ENCODE measurements at places on chromosomes 13 and 19.

GRCh38 chr13:73732350-73732749 lies 401.9 kb downstream of the KLF12 start:
- no peak for DNase-seq

GRCh38 chr19:19211499-19212420 lies at the start of gene NCAN:
NCAN (plus strand) TSS chr19:19211958; CDS start chr19:19216954, 4,996 bp downstream.
- DNase-seq = no peak

GRCh38 chr13:114055766-114056165 lies 76.7 kb downstream of the RASA3 start:
- DNase-seq = no peak

- no peak for DNase-seq
These were observed 11.3 kb downstream of the ATP7B start for GRCh38 chr13:51999921-52000320.

DNA sequence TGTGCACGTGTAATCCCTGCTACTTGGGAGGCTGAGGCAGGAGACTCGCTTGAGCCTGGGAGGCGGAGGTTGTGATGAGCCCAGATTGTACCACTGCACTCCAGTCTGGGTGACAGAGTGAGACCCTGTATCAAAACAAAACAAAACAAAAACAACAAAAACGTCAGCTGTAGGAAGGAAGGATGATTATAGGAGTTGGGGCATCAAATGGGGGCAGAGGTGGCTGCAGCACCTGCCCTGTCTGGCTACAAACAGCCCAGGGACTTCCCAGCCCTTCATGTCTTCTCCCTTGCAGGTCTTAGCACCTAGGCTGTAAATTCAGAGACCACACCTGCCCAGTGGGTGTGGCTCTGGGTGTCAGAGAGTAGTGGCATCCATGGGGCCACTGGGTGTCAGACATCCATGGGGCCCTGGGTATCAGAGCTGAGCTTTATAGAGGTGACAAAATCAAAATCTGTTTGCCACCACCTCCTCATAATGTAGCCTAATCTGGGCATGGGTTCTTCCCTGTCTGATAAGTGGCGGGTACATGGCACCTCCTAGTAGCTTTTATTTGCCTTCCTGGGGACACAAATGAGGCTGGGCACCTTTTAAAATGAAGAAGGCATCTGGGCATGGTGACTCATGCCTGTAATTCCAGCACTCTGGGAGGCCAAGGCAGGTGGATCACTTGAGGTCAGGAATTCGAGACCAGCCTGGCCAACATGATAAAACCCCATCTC lies 4.7 kb upstream of the B3GNT3 start:
- DNase-seq = no peak

DNA sequence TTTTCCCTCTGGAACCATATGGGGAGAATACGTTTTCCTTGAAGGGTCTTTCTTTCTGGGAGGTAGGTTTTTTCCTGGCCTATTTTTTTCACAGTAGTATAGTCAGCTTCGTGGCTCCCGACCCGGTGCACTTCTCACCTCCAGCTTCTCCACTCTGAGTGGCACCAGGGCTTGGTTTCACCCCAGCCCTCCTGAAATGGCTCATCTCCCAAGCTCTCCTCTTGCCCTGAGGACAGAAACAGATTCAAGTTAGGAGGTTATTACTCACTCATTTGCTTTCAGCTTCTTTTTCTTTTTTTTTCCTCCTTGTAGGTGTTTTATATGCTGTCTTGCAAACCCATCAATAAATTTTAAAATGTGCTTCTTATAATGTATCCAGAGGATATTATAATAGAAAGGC lies 199.3 kb downstream of the RFC3 start:
- no peak for DNase-seq

DNA sequence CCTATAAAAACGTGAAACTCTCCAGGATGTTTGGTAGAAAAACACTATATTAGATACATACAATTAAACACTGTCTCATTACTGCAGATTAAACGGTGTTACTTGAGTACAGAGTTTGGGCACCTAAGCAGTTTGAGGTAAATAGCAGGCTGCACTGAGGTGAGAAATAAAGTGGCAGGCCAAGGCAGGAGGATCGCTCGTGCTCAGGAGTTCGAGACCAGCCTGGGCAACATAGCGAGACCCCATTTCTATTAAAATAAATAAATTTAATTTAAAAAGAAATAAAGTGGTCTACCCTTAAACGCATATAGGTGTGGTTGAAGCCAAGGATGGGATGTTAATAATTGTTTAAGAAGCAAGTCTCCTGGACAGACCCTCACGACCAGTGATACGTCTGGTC lies 1.2 kb downstream of the PSPC1 start:
- no peak for DNase-seq

DNA sequence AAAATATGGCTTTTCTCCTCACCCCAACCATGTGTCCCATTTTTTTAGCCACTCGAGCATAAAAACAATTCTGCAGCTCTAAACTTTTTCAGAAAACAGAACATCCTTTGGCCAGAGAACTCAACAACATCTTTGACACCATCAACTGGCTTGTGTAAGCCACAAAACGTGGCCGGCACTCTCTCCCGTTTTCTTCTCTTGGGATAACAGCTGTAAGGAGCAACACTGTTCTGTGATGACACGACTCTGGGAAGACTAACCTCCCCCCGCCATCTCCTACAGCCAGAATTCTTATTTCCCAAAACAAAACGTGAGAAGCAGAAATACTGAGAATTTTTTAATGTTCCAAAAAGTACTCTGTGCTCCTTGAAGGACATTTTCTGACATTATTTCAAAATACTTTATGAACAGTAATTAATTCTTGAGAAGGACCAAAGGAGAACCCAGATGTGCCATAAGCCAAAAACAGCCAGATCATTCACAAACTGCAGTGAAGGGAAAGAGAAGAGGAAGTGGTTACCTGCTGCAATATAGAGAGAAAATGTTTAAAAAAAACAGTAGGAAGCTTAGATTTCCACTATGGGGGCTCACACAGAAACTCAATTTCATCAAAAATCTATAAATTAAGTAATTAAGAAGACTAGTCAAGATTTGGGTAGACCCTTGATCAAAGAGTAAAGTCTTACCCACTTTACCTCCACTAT lies 25.8 kb downstream of the COL4A1 start:
- DNase-seq = no peak

DNA sequence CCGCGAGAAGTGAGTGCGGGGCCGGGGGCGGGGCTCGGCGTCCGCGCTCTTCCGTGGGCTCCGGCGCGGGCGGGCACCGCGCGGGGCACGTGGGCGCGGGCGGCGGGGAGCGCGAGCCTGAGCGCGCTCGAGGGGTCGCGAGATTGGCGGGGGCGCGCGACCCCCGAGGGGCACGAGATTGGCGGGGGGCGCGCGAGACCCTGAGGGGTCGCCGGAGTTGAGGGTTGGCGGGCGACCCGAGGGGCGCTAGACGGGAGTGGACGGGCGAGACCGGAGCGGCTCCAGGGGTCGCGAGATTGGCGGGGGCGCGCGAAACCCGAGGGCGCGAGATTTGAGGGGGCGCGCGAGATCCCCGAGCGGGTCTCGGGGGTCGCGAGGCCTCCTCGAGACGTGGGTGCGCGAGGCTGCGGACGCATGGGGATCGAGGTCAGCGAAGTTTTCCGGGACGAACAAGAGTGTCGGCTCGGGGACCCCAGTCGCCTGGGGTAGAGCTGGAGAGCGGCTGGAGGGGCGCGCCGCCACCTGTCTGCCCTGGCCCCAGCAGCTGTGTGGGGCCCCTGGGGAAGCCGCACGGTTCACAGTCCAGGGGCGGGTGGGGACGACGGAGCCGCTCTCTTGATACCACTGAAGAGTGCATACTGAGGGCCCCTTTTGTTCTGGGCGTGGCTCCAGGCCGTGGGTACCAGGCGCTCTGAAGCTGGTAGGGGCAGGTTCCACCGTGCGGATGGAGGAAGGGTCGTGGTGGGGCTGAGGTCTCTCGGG lies 682 bp downstream of the SSBP4 start:
- DNase-seq = peak; percentile 66

- DNase-seq = peak; percentile 54
These were observed 150.9 kb downstream of the PDS5B start for GRCh38 chr13:32737111-32737571.

GRCh38 chr19:24046550-24046949 lies 40.4 kb upstream of the ZNF254 start:
- no peak for DNase-seq

- no peak for DNase-seq
These were observed 128.6 kb downstream of the DLEU7 start for GRCh38 chr13:50714891-50715290.

- no peak for DNase-seq
These were observed 27.6 kb downstream of the AP2S1 start for GRCh38 chr19:46823049-46823448.

GRCh38 chr13:112453207-112453829 lies 77.2 kb downstream of the SPACA7 start:
- DNase-seq = no peak

- no peak for DNase-seq
These were observed 244.4 kb downstream of the DLEU7 start for GRCh38 chr13:50599046-50599445.

GRCh38 chr19:57719424-57719823 lies 8.0 kb downstream of the ZNF671 start:
- no peak for DNase-seq

Measured in CD4-positive, alpha-beta T cell treated with Interleukin-12 subunit alpha and Interleukin-12 subunit beta, for 1 hour (primary cell).